Mesangial cell (primary cell): ENCODE measurements at places on chromosomes 11 and 22. TPM values are rescaled to one million over a fixed set of nuclear protein-coding genes. Genes with fewer than 3 reads are reported as not detected.

Gene SEC14L6
- 4.7 and 8.1 TPM in 2 replicates for total RNA-seq

Gene XPNPEP3
- 6.5 and 12.4 TPM in 2 replicates for total RNA-seq

Gene SEPTIN3
- 0.16 and 0.38 TPM in 2 replicates for total RNA-seq

Gene OR2AG1
- total RNA-seq: not detected in 2 replicates

Gene FGF19
- total RNA-seq: not detected in 2 replicates

Gene RFPL3
- total RNA-seq: not detected in 2 replicates

Gene ASCL3
- not detected in 2 replicates for total RNA-seq

Gene SLC22A9
- total RNA-seq: not detected in 2 replicates

Gene UBQLNL
- 0.25 TPM in 1 of 2 replicates, not detected in the other for total RNA-seq

Gene SLC37A2
- total RNA-seq: 0.25 and 0.98 TPM in 2 replicates

Gene APOBEC3H
- not detected in 2 replicates for total RNA-seq

Gene CHRNA10
- total RNA-seq: 0.13 and 0.81 TPM in 2 replicates

Gene ACTN3
- total RNA-seq: under 0.01 and 0.13 TPM in 2 replicates

Gene SERPIND1
- total RNA-seq: not detected in 2 replicates

Gene OR2D2
- total RNA-seq: not detected in 2 replicates

Gene CD3D
- total RNA-seq: not detected in 2 replicates

Gene TRIM48
- total RNA-seq: not detected in 2 replicates

Gene CTSW
- 0.81 TPM in 1 of 2 replicates, not detected in the other for total RNA-seq

Gene DBX1
- not detected in 2 replicates for total RNA-seq

Gene ANO3
- under 0.01 and 0.13 TPM in 2 replicates for total RNA-seq

Gene ADM2
- total RNA-seq: 5.9 and 14.1 TPM in 2 replicates

Gene RNF169
- total RNA-seq: 7.5 and 9.6 TPM in 2 replicates

Gene TEF
- total RNA-seq: 2.8 and 9.9 TPM in 2 replicates

Gene POU2AF2
- not detected in 2 replicates for total RNA-seq

Gene TUBA8
- 0.25 TPM in 1 of 2 replicates, not detected in the other for total RNA-seq

Gene SPON1
- total RNA-seq: 0.33 and 3.5 TPM in 2 replicates

Gene PANX3
- total RNA-seq: not detected in 2 replicates

Gene MS4A6E
- not detected in 2 replicates for total RNA-seq

Gene UPB1
- total RNA-seq: 0.16 and 0.38 TPM in 2 replicates

Gene PARVG
- total RNA-seq: under 0.01 TPM in 1 of 2 replicates, not detected in the other

Gene ZNF74
- 11.2 and 20.5 TPM in 2 replicates for total RNA-seq

Gene CREB3L1
- total RNA-seq: 23.0 and 30.4 TPM in 2 replicates

Gene CHRM1
- not detected in 2 replicates for total RNA-seq

Gene TEX12
- total RNA-seq: 0.25 TPM in 1 of 2 replicates, not detected in the other

Gene GPR83
- not detected in 2 replicates for total RNA-seq

Gene TRAF6
- total RNA-seq: 5.2 and 8.4 TPM in 2 replicates

Gene H19
- total RNA-seq: 16.5 and 607 TPM in 2 replicates

Gene HEPACAM
- total RNA-seq: not detected in 2 replicates

Gene EIF3M
- total RNA-seq: 399 and 595 TPM in 2 replicates

Gene NLRP6
- total RNA-seq: not detected in 2 replicates

Gene SEC14L2
- 28.3 and 30.3 TPM in 2 replicates for total RNA-seq

Gene OR9I1
- total RNA-seq: not detected in 2 replicates

Gene GALNT18
- 1.5 and 2.8 TPM in 2 replicates for total RNA-seq
